ENCODE measurements at places on chromosomes 12 and 14.

GRCh38 chr12:597926-598568 lies 65.2 kb downstream of the NINJ2 start:
- no peak for DNase-seq

GRCh38 chr14:71013551-71014192 lies 106.4 kb downstream of the PCNX1 start:
- DNase-seq = no peak

- DNase-seq = no peak
These were observed 501.5 kb upstream of the USP15 start for GRCh38 chr12:61758661-61759060.

- no peak for DNase-seq
These were observed 579.2 kb downstream of the BCL11B start for GRCh38 chr14:98692832-98693231.

- no peak for DNase-seq
These were observed 1.6 kb downstream of the LTB4R start for GRCh38 chr14:24312736-24313507.

DNA sequence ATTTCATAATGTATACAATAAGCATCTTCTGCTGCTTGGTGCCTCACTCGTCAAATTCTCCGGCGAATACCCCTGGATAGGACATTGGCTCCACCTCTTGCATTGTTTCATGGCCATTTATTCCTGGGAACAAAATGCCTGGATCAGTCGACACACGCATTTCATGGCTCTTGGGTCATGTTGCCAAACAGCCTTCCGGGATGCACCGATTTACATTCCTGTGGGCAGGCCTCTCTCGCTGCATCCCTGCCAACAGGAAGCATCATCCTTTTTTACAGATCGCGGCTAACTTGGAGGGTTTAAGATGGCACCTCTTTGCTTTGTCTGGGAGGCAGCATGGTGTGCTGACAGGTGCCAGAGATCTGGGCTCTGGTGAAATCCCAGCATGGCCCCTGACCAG lies 32.7 kb upstream of the RIMBP2 start:
- DNase-seq = no peak

DNA sequence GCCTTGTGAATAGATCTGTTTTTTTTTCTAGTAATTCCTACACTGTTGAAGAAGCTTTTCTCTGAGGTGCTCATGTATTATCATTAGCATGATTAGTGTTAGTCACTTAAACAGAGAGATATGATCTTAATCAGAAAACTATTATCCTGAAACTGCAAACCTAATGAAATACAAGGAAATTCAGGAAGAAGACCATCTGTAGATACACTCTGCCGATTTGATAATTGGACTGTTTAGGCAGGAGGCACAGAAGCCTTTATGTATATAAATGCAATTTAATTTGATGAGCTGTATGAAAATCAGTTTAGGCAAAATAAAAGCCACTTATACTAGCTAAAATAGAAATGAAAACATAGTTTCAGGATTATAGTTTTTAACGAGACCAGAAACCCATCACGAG lies 23.3 kb downstream of the PDZRN4 start:
- no peak for DNase-seq

DNA sequence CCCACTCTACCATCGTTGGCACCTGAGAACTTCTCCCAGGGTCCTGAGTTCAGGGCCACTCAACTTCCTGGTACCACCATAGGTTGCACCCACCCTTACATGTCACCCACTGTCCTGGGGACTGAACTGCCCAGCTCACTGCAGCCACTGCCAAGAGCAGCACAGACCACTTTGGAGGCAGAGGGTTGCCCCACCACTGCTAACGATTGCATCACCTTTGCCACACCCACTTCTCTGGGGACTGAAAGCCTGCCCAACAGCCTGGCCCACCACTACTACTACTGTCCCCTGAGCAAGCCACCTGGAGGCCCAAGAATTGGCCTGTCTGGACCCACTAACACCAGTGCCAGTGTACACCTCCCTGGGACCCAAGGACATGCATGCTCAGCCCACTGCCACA lies 27.6 kb downstream of the CACNA2D4 start:
- DNase-seq = no peak

GRCh38 chr12:41286426-41286825 lies 98.3 kb downstream of the PDZRN4 start:
- no peak for DNase-seq

GRCh38 chr12:132449565-132450417 lies 40.2 kb upstream of the FBRSL1 start:
- DNase-seq = no peak

DNA sequence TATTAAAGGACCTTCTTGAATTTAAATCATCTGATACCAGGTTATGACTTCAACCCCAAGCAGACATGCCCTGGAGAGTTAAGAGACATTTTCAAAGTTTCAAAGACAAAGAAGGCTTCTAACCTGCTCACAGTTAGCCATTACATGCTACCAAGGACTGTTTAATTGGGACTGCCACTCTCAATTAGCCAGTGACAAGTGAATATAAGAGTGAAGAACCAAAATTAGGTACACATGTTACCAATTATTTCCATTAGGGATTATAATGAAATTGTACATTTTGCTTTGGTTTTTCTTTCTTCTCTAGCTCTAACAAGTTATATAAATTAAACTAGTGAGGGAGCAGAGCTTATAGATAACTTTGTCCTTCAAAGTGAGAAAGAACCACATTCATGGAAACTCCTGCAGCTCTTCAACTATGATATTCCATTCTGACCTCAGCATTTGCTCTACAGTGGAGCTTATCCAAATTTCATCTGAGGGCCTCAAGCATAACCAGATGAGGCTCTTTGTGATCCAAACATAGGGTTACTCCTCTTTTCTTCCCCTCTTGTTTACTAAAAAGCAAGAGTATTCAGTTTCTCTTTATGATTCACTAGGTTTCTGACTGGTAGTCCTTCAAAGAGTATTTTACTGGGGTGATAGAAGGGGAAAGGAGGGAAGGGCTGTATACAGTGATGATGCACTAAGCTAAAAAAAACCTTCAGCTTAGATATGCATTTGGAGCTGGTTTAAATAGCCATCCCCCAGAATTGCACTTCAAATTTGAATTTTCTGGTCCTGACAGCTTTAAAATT lies 91.3 kb downstream of the DUSP6 start:
- no peak for DNase-seq

DNA sequence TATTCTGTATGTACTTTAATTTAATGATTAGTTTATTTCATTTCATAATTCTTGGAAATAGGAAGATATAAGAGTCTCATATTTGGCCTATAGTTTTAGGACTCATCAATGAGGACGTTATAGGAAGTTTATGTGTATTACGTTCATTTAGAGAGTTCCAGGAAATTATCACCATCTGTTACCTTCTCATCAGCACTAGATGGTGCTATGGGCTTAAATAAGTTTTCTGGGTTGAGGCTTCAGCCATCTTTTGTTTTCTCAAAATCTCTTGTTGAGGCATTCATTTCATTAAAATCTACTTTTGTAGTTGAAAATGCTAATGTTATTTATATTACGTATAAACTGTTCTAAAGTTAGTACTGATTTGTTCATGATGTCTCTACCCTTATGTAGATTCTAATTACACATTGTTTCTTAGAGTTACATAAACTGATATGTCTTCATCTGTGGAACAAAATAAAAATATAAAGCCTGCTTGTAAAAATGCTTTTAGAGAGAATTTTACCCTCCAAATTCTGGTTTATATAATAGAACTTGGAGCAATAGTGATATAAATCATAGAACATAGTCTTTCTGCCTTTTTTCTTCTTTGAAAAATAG lies 89.2 kb downstream of the CFAP54 start:
- DNase-seq = no peak

GRCh38 chr14:80426683-80427082 lies 215.4 kb upstream of the DIO2 start:
- DNase-seq = no peak

- no peak for DNase-seq
These were observed 220.7 kb upstream of the GRIP1 start for GRCh38 chr12:66899588-66899987.

DNA sequence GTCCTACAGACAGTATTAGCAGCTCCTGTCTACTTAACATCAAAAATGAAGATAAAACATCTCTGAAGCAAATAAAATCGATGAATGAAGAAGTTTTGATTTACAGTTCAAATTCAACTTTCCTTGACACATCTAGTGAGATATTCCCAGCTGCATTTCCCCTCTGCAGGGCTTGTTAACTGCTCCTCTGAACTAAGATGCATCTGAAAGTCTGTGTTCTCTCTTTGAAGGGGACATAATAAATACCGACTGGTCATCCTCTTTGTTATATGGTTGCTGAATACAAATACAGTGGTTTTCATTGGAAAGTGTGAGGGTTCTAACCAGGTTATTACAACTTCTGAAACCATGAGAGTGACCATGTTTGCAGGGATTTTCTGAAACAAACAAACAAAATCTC lies 266.4 kb upstream of the SLC16A7 start:
- DNase-seq = no peak

GRCh38 chr14:65346895-65347294 lies 65.6 kb upstream of the FUT8 start:
- no peak for DNase-seq

DNA sequence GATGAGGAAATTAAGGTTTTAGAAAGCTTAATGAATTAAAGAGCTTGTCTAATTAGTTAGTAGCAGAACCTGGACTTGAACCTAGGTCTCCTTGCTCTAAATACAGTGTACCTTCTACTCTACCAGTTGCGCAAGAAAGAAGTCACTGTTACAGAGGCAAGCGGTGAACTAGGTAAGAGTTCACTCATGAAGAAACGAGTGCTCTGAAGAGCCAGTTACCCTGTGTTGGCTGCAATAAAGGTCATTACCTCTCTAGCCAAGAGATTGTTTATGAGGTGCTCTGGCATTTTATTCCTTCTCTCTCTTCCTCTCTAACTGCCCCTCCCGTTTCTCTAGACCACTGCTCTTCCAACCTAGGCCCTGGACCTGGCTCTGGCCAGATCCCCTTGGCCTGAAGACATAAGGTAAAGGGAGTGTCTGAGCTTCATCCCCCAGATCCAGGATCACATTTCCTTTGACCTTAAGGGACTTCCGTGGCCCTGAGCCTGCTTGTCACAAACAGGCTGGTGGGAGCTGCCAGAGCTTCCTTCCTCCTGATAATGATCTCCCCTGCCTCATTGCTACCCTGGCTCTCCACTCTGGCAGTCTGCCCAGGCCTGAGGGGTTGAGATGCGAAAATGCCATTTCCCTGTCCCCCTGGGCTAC lies 1.9 kb downstream of the RNASE7 start:
- DNase-seq = no peak

GRCh38 chr12:4099276-4099675 lies 174.3 kb upstream of the CCND2 start:
- DNase-seq = no peak

DNA sequence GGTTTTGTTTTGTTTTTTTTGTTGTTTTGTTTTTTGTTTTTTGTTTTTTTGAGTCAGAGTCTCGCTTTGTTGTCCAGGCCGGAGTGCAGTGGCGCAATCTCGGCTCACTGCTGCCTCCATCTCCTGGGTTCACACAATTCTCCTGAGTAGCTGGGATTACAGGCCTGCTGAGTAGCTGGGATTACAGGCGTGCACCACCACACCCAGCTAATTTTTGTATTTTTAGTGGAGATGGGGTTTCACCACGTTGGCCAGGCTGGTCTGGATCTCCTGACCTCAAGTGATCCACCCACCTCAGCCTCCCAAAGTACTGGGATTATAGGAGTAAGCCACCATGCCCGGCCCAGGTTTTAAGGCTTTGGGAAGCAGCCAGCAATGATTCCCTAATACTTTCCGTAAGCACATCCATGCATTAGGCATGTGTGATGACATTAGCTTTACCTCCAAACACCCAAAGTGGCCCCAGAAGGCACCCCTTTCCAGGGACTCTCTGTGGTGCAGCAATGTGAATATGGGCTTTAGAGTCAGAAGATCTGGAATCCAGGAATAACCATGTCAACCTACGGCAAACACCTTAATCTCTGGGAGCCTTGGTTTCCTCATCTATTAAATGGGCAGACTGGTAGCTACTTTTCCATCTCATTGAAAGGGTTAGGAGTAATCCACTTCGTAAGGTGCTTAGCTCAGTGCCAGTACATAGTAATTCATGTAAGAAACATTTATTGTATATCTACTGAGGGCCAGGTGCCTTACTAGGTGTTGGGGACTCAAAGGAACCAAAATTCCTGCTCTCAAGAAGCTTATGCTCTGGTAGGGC lies 152.9 kb downstream of the ZFP36L1 start:
- DNase-seq = no peak

- no peak for DNase-seq
These were observed 736.5 kb upstream of the LMO3 start for GRCh38 chr12:17342381-17342961.

DNA sequence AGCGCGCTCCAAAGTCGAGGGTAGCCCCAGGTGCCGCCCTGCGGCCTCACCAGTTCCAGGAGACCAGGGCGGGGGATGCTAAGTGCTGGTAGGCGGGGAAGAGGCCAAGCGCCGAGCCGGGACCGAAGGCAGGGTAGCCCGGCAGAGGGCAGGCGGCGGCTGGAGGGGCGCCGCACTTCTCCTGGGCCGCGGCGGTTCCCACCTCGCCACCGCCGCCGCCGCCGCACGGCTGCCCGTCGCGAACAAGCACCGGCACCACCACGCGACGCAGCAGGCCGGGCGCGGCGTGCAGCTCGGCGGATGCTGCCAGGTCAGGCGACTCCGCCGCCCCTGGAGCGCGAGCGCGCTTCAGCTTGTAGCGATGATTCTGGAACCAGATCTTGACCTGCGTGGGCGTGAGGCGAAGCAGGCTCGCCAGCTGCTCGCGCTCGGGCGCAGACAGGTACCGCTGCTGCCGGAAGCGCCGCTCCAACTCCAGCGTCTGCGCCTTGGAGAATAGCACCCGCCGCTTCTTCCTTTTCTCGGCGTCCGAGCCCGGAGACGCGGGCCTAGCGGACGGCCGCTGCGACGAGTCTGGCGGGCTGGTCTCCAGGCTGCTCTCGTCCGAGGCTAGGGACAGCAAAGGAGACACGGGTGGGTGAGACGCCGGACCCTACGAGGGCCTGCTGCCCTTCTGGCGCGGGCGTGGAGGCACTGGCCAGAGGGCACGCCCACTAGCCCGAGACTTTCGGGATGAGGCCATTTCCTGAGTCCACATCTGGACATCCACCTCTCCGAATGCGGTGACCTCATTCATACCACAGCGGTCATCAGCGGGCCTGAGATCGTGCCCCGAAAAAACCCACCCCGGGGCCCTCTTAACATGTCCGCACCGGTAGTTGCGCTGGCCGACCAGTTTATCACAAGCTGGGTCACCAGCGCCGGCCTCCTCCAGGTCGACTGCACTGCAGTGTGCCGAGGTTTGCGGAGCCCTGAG lies 1.3 kb downstream of the NKX2-8 start:
- DNase-seq = no peak

- DNase-seq = no peak
These were observed 51.7 kb upstream of the KICS2 start for GRCh38 chr12:64273527-64274403.

- no peak for DNase-seq
These were observed 189.0 kb downstream of the NTF3 start for GRCh38 chr12:5620896-5621295.

DNA sequence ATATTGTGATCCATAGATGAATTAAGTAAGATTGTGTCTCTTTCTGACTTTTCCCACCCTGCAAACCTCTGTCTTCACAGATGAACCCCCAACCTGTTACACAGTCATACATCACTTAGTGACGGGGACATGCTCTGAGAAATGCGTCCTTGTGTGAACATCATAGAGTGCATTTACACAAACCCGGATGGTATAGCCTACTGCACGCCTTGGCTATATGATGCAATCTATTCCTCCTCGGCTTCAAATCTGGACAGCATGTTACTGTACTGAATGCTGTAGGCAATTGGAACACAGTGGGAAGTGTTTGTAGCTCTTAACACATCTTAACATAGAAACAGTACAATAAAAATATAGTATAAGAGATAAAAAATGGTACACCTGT lies 7.4 kb upstream of the TESPA1 start:
- no peak for DNase-seq

- DNase-seq = no peak
These were observed 103.1 kb downstream of the RFLNA start for GRCh38 chr12:124397807-124398577.

GRCh38 chr14:55580470-55581341 lies 699 bp downstream of the KTN1 start:
- DNase-seq = peak; percentile 28

Data from activated CD4-positive, alpha-beta T cell treated with anti-CD3 and anti-CD28 coated beads for 24 hours (primary cell).